ENCODE measurements at places on chromosomes 6 and 20.

- no peak for DNase-seq
Measured at GRCh38 chr6:63804381-63804956, 168.9 kb downstream of the PHF3 start.

GRCh38 chr6:139982195-139982594 lies 607.7 kb upstream of the CITED2 start:
- DNase-seq: no peak

- DNase-seq: no peak
Measured at GRCh38 chr6:15206887-15207286, 39.0 kb upstream of the JARID2 start.

GRCh38 chr6:7696061-7696460 lies 29.8 kb upstream of the BMP6 start:
- no peak for DNase-seq

DNA sequence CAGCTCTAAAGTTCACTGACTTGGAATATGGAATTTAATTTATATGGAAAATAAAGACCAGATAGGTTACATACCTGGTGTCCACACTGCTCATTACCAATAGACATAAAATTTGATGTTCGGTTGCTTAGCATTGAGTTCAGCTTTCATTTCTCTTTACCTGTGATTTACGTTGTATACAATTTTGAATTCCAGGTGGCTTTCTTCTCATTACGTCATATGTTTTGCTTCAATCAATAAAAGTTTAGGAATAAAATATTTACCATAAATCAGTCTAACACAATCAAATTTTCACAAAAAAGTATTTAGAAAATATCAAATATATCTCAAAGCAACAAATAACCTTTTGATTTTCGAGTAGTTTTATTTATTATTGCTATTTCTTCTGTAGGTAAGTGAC lies 40.8 kb downstream of the HDGFL1 start:
- no peak for DNase-seq

DNA sequence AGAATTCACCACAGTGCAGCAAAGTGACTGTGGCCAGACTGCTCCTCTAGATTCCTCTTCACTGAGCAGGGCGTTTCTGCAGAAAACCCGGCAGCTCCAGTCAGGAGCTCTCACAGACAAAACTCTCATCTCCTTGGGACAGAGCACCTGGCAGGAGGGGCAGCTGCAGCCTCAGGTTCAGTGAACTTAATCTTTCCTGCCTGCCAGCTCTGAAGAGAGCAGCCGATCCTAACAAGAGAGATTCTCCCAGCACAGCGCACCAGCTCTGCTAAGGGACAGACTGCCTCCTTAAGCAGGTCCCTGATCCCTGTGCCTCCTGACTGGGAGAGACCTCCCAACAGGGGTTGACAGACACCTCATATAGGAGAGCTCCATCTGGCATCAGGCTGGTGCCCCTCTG lies 1065.5 kb downstream of the GRIK2 start:
- no peak for DNase-seq

- no peak for DNase-seq
Measured at GRCh38 chr20:1861996-1862662, 33.1 kb upstream of the SIRPA start.

- peak; percentile 74 for DNase-seq
Measured at GRCh38 chr6:31122791-31123706, 2.8 kb upstream of the CDSN start.

DNA sequence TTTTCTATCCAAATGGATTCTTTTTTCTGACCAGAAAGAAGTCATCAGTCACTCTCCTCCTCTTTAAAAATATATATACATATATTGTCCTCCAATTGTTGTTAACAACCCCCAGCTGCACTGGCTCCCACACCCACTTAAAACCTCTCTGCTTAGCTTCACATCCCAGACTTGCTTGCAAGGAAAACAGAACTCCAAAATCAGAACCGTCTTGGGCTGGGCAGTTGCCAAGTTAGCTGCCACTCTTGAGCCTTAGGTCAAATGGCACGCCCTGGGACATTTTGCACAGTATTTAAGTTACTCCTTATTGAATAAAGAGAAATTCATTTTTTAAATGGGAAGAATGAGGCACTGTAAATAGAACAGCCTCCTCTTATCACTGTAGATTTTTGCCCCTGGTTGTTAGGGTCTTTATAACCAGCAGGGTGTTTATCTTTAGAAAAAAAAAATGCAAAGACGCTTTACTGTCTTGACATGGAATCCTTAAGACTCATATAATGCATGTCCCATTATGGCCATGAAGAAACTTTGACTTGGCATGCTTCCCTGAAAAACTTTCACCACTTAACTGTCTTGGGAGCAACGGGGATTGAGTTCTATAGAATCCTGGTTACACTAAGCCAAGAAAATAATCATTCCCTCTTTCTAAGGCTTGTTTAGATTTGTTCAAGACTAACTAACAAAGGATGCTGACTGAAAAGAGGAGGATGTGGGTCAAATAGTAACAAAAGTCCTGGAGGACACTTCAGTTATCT lies 204.5 kb downstream of the ISM1 start:
- DNase-seq: no peak

- no peak for DNase-seq
Measured at GRCh38 chr6:149455031-149455732, 29.6 kb downstream of the ZC3H12D start.

DNA sequence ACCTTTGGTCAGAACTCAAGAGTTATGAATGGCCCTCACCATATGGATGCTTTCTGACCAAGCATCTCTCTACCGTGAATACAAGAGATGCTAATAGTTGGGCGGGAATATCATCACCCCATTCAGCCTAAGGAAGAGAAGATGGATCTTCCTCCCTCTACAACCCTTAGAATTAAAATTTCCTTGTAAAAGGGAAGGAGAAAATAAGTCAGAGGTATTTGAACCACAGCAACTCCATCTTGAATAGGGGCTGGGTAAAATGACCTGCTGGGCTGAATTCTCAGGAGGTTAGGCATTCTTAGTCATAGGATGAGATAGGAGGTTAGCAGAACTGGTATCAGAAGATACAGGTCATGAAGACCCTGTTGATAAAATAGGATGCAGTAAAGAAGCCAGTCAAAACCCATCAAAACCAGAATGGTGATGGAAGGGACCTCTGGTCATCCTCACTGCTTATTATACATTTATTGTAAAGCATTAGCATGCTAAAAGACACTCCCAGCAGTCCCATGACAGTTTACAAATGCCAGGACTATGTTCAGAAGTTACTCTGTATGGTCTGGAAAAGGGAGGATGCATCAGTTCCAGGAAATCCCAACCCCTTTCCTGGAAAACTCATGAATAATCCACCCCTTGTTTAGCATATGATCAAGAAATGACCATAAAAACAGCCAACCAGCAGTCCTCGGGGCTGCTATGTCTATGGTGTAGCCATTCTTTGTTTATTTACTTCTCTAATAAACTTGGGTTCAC lies 101.2 kb downstream of the DTNBP1 start:
- DNase-seq: no peak

DNA sequence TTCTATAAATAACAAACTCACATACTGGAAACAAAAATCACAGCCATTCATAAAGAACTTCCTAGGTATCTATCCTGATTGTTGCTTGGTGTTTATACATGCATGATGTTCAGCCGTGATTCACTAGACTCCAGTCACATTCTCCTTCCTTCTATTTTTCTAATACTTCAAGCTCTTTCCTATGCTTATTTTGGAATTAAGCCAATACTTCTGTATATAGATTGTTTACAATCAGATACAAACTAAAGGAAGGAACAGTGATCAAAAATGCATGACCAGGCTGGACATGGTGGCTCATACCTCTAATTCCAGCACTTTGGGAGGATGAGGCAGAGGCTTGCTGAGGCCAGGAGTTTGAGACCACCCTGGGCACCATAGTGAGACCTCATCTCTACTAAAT lies 377.5 kb upstream of the IRAK1BP1 start:
- no peak for DNase-seq

GRCh38 chr6:75290136-75290945 lies 5.7 kb upstream of the TMEM30A start:
- no peak for DNase-seq

DNA sequence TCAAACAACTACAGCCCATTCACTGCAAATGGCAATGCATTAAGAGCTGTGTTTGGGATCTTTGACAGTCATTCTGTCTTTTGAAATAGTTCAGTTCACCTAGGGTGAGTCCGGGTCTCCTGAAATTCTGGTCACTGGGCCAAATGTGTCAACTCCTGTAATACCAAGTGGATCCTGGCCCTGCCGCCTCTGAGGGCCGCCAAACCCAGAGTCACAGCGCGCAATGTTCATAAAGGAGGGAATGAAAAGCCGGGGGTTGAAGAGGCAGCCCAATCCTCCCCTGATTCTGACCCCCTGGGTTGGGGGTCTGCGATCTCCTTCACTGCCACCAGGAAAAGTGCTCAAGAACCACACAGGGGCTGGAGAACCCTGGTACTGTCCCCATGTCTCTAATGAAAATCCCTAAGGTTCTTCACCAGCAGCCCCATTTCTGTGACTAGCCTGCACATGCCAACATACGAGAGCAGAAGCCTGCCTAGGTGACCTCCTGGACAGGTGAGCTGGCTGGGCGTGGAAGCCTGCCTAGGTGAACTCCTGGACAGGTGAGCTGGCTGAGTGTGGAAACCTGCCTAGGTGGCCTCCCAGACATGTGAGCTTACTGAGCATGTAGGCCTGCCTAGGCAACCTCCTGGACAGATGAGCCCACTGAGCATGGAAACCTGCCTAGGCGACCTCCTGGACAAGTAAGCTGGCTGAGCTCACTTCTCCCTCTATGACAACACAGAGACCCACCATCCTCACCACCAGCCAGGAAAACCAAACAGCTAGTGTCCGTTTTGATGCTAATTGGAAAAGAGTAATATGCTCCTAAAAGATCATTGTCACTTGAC lies 16.1 kb upstream of the APMAP start:
- no peak for DNase-seq

DNA sequence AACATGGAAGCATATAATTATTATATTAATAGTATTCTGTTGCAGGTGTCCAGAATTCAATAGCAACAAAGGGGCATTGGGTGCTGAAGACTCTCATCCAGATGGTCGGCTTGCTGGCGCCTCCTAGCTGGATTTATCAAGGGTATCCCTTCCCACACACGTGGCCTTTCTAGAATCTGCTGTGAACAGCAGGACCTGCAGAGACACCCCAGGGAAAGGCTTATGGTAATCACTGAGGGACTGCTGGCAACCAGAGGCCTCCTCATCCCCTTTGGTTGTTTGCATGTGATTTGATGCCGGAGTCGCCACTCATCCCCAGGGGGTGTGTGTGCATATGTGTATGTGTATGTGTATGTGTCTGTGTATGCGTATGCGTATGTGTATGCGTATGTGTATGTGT lies 20.6 kb downstream of the ZFP64 start:
- DNase-seq: no peak

DNA sequence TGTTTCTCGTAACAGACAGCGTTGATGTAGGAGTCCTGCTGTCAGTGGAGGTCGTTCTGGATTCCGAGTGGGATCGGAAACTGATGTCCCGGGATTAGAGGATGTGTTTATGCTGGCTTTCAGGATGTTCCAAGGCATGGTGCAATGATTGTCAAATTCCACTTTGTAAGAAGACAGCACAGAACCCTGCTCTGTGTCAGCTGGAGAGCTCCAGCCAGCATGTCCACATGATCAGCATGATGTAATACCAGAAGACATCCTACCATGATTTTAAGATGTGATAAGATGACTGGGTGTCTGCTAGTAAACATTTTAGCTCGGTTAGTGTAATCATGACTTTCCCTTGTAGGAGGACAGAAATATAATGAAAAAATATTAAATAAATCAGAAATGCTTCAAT lies 20.3 kb downstream of the ENPP1 start:
- DNase-seq: no peak

DNA sequence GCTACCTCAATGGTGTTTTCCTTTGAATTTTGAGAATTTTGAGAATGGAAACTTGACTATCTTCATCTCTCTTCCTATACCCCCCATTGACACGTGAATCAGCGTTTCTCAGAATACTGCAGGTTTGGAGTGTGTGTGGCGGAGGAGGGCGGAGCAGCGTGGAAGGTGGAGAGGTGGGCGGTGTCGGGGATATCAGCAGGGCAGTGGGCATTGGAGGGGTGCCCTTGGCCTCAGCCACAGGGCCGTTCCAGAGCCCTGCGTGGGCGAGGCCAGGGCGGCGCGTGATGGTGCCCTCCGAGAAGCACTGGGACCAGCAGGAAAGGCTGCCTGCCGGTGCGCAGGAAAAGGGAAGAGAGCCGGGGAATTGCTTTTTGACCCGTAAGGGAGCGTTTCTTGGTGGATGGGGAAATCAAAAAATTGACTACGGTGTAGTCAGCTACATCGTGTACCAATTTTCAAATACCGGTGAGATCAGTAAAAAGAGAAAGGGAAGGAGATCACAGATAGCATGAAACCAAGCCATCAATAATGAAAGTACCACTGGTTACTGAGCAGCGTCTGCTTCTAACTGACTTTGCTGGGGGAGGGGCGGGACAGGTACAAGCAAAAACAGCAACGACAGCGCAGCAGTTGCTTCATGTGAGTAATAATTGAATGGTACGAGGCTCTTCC lies 82.7 kb upstream of the DUSP22 start:
- DNase-seq: no peak

DNA sequence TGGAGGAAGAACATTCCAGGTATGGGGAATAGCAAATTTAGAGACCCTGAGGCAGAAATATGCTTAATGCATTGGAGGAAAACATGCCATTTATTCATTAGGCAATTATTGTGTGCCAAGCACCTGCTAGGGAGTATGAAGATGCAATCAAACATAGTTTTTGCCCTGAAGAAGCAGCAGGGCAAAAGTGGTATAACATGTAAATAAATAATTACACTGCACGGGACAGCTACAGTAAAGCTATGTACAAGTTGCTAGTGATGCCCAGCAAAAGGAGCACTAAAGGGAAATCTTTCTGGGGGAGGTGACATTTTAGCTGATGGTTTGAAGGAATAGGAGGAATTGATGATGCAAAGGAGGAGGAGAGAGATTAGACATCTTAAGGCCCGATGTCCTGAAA lies 624 bp upstream of the TJAP1 start:
- no peak for DNase-seq

- peak; percentile 80 for DNase-seq
Measured at GRCh38 chr20:44702776-44703175, 12.4 kb upstream of the CCN5 start.

DNA sequence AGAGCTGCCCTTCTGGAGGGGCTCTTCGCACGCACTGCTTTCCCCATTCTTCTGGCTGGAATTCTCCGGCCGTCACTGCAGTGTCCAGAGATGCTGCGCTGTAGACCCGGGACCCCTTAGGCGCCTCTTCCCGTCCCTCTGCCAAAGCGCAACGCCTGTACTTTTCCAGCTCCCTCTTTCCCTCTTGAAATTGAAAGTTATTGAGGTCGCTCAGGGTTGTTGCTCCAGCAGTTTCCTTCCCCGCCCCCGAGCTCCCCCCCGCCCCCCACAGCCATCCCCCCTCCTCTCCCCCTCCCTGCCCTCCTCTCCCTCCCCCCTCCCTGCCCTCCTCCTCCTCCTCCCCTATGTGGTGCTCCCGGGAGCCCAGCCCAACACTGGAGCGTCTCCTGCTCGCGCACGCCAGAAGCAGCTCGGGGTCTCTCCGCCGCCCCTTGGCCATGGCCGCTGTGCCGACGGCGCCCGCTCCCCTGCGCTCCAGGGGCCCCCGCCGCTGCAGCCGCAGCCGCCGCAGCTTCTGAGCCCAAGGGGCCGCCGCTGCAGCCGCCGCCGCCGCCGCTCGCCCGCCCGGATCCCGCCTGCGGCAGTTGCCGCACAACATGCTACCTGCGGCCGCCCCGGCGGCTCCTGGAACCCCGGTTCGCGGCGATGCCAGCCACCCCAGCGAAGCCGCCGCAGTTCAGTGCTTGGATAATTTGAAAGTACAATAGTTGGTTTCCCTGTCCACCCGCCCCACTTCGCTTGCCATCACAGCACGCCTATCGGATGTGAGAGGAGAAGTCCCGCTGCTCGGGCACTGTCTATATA lies at the start of gene RSPO3:
Gene RSPO3, plus strand, starts transcription at position 374 of the 804 bp plus-strand sequence. CDS start 522 bp downstream, outside the sequence.
- DNase-seq: peak; percentile 7

- DNase-seq: no peak
Measured at GRCh38 chr6:106788761-106789160, 159.4 kb downstream of the QRSL1 start.

Data from mucosa of descending colon (tissue), 3 donors.